ENCODE measurements at places on chromosomes 4 and X.

GRCh38 chr4:79181190-79181589 is 144.7 kb downstream of the NAA11 start:
- DNase-seq: no peak

DNA sequence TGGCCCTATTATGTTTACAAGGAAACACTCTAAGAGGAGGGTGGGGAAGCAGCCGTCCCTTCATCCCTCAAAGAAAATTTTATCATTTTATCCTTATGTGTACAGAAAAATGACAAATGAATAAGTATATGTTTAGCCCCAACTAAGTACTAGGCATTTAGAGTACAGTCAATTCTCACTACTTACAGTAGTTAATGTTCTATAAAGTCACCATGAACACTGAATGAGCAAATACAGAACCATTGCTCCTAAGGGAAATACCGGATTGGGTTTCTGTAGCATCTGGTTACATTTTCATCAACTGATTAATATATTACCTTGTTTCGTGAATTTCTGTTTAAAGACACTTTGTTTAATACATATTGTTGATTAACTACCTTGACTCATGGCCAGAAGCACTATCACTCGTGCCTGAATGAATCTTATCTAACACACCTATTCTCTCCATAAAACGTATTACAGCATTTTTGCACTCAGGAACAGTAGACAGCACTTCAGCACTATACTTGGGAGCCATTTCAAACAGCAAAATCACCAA is 109.3 kb downstream of the ASB9 start:
- no peak for DNase-seq

DNA sequence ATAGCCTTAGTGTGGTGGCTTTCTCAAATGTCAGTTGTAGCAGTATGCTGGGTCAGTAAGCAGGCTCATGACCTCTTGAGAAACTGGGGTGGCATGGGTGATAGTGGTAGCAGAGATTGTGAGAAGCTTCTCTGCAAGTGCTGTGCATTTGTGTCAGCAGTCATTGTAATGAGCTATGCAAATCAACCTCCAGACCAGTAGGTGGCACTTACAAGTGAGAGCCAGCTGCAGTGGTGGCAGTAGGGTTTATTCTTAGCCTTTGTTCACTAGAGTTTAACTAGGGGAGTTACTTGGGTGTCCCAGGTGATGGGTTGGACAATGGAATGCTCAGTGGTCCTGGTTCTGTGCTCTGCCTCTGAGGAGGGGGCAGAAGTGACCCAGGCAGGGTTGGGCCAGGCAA is 818.7 kb downstream of the PCDH7 start:
- no peak for DNase-seq

- peak; percentile 6 for DNase-seq
Measured at GRCh38 chrX:64975491-64975890, 759 bp downstream of the ZC4H2 start.

GRCh38 chr4:184416913-184417734 is 57.2 kb downstream of the IRF2 start:
- no peak for DNase-seq

- no peak for DNase-seq
Measured at GRCh38 chr4:42632653-42633382, 24.1 kb downstream of the ATP8A1 start.

DNA sequence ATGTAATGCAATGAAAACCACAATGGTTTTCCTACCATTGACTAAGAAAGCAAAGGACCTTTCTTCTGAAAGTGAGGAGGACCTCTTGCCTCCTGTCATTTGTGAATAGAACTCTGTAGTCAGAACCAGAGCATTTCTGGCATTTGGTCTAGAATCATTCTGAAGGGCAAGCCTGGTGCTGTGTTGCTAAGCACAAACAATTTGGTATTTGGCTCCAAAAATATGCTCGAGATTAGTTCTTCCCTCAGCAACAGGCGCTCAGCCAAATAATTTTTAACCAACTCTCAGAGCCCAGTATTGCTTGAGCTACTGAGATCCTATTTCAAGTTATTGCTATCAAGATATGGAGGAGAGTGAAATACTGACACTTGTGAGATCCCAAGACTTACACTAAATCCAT is 71.0 kb downstream of the SNCA start:
- DNase-seq: peak; percentile 62

- DNase-seq: peak; percentile 5
Measured at GRCh38 chr4:168337550-168337940, 19.0 kb upstream of the DDX60 start.

- no peak for DNase-seq
Measured at GRCh38 chr4:84224522-84224921, 274.6 kb downstream of the NKX6-1 start.

GRCh38 chr4:122331195-122331594 is 47.6 kb upstream of the ADAD1 start:
- no peak for DNase-seq

DNA sequence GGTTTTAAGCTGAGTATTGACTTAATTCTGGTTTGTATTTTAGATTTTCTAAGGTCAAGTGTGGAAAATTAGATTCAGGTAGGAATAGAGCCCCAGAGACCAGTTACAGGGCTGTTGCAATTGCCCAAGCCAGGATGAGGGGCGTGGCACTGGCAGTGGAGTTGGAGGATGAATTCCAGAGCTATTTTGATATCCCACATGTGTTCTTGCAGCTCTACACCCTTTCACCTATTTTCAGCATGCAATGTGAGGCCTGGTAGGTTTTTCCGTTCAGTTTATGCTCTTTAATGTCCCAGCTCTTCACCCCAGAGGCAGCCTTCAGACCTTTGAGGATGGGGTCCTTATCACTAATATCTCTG is 17.9 kb upstream of the OGT start:
- DNase-seq: peak; percentile 2

GRCh38 chr4:73869130-73870055 is at the start of gene CXCL1:
Gene CXCL1, plus strand, starts transcription at chr4:73869393. Its CDS starts 78 bp downstream, at chr4:73869471.
- DNase-seq: peak; percentile 50

GRCh38 chr4:83223781-83224180 is 60.8 kb downstream of the COQ2 start:
- DNase-seq: no peak

- DNase-seq: no peak
Measured at GRCh38 chr4:42954963-42955669, 62.6 kb downstream of the GRXCR1 start.

GRCh38 chr4:153326513-153326912 is 18.0 kb upstream of the MND1 start:
- DNase-seq: no peak

DNA sequence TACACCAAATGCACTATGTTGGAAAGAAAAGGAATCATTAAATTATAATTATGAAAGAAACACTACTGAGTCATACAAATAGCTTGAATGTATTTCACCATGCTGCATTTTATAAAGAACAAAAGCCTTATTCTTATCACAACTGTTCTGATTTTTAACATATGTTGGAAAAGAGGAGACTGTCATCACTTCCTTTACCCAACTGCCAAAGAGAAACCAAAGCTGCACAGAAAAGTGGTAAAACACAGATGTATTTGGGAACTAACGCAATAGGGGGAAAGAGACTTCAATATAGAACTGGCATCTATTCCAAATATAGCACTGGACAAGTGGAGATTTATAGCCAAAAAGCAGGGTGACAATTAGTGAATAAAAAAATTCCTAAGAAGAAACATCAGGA is 181.0 kb downstream of the SPANXN3 start:
- DNase-seq: no peak

DNA sequence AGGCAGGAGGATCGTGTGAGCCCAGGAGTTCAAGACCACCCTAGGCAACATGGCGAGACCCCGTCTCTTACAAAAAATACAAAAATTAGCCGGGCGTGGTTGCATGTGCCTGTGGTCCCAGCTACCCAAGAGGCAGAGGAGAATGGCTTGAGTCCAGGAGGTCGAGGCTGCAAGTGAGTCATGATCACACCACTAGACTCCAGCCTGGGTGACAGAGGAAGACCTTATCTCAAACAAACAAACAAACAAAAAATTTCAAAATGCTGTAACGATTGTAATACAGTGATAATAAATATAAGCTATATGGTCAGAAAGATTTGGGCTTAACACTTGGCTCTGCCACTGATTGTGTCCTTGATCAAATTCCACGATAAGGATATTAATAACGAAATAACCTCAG is 24.2 kb downstream of the SLC25A4 start:
- no peak for DNase-seq

GRCh38 chr4:4899202-4899925 is 39.9 kb downstream of the MSX1 start:
- no peak for DNase-seq

DNA sequence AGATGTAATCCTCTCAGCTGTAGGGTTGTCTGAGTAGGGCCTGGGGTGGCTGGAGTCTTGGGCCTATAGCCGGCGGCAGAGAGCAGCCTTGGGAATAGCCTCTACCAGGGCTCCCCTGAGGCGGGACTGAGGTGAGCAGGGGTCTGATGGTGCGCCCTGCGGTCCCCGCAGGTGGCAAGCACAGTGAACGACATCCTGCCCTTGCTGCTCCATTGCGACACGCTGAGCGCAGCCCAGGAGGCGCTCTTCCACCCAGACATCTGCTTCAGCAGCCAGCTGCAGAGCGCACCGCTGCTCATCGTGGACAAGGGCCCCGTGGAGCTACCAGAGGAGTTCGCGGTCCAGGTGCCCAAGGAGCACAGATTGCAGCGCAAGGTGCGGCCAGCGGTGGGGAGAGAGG is 317.0 kb downstream of the ADGRL3 start:
- DNase-seq: no peak

DNA sequence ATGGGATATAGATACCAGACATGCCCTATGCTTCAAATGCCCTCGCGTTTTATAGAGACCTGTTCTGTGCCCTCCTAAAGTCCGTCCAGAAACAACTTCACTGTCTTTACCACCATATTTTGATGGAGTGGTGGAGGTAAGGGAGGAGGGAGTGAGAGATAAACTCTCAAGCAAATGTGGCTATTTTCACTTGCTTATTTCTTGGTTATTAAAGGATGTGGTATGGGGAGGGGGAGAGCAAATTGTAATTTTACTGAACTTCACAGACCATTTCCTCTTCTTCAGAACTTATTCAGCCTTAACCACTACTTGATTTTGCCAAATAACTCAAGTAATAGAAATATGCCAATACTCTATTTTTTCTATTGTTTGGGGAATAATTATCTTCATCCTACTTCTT is 31.5 kb downstream of the GPR174 start:
- no peak for DNase-seq
